Kidney tubule cell (primary cell): ENCODE measurements at places on chromosomes 16 and 17.

DNA sequence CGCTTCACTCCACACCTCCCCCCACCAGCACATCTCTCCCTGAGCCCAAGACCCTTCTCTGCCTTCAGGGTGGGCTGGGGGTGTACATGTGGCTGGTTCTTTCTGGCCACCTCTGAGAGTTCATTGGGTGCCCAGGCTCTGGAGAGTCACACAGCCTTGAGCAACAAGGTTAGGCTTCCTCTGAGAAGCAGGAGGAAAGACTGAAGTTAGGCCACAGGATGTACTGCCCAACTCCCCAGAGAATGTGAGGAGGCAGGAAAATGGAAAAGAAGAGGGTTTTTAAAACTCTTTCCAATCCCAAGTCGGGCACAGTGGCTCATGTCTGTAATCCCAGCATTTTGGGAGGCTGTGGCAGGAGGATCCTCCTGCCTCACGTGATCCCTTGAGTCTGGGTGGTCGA, 7.3 kb downstream of the PCGF2 start:
- DNase-seq, result no peak

DNA sequence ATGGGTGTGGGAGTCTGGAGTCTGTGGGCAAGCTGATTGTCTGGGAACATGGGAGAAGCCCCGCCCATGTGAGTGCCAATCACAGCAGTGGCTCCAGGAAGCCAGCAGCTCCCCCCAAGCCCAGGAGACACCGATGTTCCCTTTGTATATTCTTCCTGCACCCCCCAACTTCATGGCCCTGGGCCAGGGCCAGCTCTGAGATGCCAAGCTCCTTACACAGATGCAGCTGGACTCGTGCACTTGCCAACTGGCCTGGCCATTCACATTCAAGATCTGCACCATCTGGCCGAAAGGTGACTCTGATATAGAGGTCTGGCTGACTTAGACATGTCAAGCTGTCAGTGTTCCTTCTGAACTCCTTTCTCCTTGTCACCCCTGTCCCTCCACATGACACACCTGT, 50.5 kb downstream of the CACNG5 start:
- DNase-seq, result no peak

- DNase-seq, result peak; percentile 61
Observed at GRCh38 chr17:79811011-79811867, 14.4 kb upstream of the CBX8 start.

- peak; percentile 37 for DNase-seq
Observed at GRCh38 chr16:79169239-79169638, 431.3 kb downstream of the MAF start.

DNA sequence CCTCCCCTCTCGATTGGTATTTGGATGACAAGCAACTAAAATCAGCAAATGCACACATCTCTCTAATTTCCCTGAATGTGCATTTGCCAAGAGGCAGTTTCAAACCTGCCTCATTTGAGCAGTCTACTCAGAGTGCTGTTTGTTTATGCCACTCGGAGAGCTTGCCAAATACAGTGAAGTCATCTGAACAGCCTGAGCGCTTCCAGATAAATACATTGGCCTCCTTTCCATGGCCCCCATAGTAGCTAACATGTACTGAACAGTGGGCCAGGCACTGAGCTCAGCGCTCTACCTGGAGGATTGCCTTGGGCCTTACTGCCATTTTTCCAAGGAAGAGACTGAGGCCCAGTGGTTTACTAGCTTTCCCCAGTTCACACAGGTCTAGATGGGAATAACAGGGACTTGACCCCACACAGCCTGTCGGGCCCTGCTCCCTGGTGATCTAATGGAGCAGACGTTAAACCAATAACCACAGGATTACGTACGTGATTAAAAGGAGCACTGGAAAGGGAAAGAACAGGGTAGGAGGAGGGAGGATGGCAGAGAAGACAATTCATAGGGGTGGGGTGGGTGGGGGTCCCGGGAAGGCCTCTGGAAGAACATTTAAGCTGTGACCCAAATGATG, 18.7 kb upstream of the ANKRD40CL start:
- no peak for DNase-seq

- no peak for DNase-seq
Observed at GRCh38 chr17:82657926-82658325, 9.7 kb upstream of the WDR45B start.

GRCh38 chr16:48538746-48539484, 71.1 kb downstream of the N4BP1 start:
- DNase-seq, result no peak

DNA sequence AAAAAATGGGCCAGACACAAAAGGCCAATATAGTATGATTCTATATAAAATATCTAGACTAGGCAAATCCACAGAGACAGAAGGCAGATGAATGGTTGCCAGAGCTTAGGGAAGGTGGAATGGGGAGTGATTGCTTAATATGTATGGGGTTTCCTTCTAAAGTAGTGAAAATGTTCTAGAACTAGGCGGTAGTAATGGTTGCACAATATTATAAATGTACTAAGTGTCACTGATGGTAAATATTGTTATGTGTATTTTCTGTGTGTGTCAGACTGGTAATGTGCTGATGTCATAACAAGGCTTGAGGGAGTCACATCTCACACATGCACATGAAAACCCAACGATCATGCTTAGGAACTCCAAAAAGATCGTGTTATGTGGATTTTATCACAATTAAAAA, 106.9 kb upstream of the SIAH1 start:
- no peak for DNase-seq

GRCh38 chr17:83193336-83194185, 114.2 kb downstream of the METRNL start:
- DNase-seq, result peak; percentile 80

DNA sequence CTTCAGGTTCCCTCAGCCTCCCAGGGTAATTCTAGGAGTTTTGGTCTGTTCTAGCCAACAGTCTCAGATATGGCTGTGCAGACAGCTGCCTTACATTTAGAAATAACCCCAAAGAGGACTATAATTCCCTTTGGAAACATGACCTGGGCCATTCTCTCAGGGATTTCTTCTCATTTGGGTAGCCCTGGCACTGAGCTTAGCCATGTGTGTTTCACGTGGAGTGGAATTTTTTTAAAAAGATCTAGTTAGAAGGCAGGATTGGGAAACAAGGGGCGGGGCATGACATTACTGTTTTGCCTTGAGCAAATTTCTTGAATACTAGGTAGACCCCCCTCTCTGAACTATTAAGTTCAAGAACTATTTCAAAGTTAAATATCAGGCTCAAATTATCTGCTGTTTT, 29.6 kb upstream of the MRC2 start:
- no peak for DNase-seq

GRCh38 chr16:48426244-48427141, 41.3 kb upstream of the SIAH1 start:
- DNase-seq, result peak; percentile 67

- DNase-seq, result peak; percentile 95
Observed at GRCh38 chr17:19753051-19753509, 5.0 kb upstream of the ALDH3A1 start.

GRCh38 chr16:85259115-85259831, 147.0 kb upstream of the CIBAR2 start:
- DNase-seq, result no peak

DNA sequence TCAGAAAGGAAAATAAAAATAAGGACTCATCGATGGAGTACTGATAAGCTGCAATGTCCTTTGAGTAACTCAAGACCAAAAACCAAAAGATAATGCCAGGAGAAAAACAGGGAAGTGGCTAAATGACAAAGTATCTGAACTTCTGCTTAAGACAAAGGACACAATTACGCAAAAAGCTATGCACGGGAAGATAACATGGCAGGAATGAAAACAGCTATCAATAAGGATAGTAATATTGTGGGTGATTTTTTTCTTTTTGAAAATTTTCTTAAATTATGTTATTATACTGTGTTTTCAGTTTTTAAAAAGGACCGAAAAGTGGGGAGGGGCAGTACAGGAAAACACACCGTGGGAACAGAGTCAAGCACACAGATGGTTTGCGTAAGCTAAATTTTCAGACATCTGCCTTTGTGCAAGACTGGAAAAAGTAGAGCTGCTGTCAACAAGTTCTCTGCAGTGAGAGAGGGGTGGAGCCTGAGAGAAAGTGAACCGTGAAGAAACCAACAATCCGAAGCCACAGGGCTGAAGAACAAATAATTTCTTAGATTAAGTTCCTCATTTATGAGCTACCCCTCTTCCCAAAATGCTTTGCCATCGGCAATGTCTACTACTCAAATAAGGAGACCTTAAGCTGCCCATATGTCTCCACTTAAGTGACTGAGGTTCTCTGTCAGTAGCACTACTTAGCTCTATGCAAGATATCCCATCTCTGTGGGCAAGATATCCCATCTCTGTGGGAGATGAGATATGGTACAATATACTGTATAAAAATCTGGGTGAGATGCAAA, 99.9 kb upstream of the CORO6 start:
- DNase-seq, result peak; percentile 49

DNA sequence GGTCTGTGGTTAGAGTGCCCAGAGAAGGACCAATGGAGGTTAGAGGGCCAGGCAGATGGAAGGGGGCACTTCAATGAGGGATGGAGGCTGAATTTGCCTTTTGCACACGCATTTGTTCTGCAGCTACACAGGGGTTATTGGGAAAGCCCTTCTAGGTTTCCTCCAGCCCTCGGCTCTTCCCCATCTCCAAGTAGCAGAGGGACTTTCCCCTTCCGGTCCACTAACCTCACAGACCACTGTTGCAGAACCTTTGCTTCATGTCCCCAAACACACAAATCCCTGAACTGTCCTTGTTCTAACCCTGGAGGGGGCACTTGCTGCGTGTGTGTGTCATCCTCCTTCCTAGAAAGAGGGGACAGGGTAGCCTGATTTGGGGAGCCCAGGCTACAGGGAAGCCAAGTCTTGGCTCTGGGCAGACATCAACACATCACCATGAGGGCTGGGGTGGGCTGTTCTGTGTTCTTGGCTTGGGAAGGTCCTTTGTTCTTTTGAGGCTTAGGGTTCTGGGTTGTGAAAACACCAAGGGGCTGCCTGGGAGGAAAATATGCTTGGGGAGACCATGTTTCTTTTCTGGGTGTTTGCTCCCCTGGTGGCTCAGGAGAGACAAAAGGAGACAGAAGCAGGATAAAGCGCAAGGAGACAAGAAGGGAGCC, 7.3 kb upstream of the NR1D1 start:
- peak; percentile 65 for DNase-seq

- no peak for DNase-seq
Observed at GRCh38 chr17:79045001-79045729, 21.2 kb downstream of the C1QTNF1 start.

- no peak for DNase-seq
Observed at GRCh38 chr17:82390860-82391435, 19.4 kb downstream of the UTS2R start.

DNA sequence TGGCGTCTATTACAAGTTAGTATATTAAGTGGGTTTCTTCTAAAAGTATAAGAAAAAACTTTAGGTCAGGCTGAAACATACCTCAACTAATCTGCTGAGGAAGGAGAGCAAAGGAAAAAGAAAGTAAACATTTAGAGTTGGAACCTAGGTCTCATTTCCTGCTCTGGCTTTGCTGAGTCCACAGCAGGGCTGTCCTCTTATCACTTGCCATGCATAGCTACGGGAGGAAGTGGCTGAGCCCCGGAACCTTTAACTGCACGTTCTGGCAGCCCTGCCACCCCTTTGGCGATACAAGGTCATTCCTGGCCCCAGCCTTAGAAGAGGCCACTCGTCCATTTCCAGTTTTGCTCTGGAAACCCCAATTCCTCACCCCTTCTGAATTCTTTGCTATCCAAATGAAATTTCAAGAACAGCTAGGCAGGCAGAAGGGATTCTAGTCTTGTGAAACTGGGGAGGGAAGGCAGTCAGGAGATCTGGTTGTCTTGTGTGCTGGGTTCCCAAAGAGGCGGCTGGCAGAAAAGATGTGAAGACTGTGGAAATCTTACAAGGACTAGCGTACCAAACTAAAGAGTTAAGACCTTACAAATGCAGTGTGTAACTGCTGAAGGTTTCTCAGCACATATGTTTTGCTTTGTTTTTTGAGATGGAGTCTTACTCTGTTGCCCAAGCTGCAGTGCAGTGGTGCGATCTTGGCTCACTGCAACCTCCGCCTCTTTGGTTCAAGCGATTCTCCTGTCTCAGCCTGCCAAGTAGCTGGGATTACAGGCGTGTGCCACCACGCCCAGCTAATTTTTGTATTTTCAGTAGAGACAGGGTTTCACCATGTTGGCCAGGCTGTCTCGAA, 19.1 kb downstream of the WIPI1 start:
- DNase-seq, result peak; percentile 17

- DNase-seq, result no peak
Observed at GRCh38 chr17:49217651-49218413, 7.3 kb downstream of the ABI3 start.

- peak; percentile 89 for DNase-seq
Observed at GRCh38 chr17:63406689-63407330, 39.3 kb downstream of the CYB561 start.

- peak; percentile 54 for DNase-seq
Observed at GRCh38 chr17:27408891-27409290, 47.4 kb upstream of the KSR1 start.

GRCh38 chr16:78655331-78656113, 556.1 kb downstream of the WWOX start:
- no peak for DNase-seq
